T-helper 1 cell treated with Interleukin-12 subunit alpha and Interleukin-12 subunit beta and Interleukin-4 antibody, amounts not matched to agents 30 ng/mL and 1 ng/mL, for 36 hours (primary cell): ENCODE measurements at places on chromosomes 11 and 22. TPM values are rescaled to one million over a fixed set of nuclear protein-coding genes. Genes with fewer than 3 reads are reported as not detected.

OR9G4 gene
- not detected in 2 replicates for total RNA-seq

ASPHD2 gene
- 17.4 and 18.5 TPM in 2 replicates for total RNA-seq

LRRC4C gene
- not detected in 2 replicates for total RNA-seq

NLRP6 gene
- 10.5 and 11.7 TPM in 2 replicates for total RNA-seq

CNIH2 gene
- total RNA-seq, result 2.1 and 3.1 TPM in 2 replicates

MAPK8IP1 gene
- total RNA-seq, result 0.96 and 1.9 TPM in 2 replicates

MRPL17 gene
- total RNA-seq, result 51.0 and 62.6 TPM in 2 replicates

OR10G6 gene
- not detected in 2 replicates for total RNA-seq

PHETA2 gene
- total RNA-seq, result 4.0 and 4.7 TPM in 2 replicates

GGT5 gene
- 0.22 and 0.32 TPM in 2 replicates for total RNA-seq

NXPE1 gene
- not detected in 2 replicates for total RNA-seq

FOLR1 gene
- total RNA-seq, result not detected in 2 replicates

ALDH3B1 gene
- not detected in 2 replicates for total RNA-seq

OR51E2 gene
- total RNA-seq, result not detected in 2 replicates

WT1 gene
- not detected in 2 replicates for total RNA-seq

SERHL2 gene
- 0.66 and 1.6 TPM in 2 replicates for total RNA-seq

MICAL3 gene
- total RNA-seq, result 45.0 and 53.5 TPM in 2 replicates

CNGA4 gene
- total RNA-seq, result 0.15 TPM in 1 of 2 replicates, not detected in the other
